ENCODE measurements at places on chromosomes 2 and 18.

- no peak for DNase-seq
Measured at GRCh38 chr2:67566958-67567635, 170.0 kb downstream of the ETAA1 start.

- DNase-seq, result no peak
Measured at GRCh38 chr2:6492573-6492972, 373.1 kb downstream of the CMPK2 start.

DNA sequence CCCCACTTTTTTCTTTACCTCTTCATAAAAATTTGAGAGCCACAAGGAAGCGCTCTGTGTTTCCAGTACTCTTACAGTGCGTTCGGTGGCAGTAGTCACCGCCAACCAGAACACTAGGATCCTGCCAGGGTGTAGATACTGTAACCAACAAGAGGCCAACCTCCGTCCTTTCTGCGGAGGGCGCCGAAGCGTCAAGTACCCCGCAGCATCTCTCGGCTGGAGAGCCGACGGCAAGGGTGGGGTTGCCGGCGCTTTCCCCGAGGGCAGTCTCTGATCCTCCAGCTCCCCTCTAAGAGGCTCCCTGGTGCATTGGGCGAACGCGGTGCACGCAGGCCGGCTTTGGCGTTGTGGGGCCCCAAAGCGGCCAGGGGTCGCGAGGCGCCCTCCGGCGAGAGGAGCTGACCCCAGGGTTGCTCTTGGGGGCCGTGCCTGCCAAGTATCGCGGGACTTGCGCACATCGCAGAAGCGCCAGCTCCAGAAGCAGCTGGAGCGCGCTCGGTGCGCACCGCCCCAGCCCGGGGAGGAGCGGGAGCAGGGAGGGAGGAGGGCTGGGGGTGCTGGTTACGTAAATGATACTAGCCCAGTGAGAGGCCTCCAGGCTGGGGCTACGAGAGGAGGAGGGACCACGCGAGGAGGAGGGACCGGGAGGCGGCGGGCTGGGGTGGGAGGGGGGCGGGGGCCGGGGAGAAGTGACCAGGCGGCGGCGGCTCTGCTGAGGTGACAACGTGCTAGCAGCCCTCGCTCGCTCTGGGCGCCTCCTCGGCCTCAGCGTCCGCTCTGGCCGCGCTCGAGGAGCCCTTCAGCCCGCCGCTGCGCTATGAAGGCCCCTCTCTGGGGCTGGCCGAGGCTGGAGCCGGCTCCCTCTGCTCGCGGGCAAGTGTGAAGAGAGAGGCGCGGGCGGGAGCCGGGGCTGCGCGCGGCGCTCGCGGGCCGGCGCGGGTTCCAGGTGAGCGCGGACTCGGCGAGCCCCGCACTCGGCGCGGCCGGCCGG lies at the start of gene GALNT13:
TSS of gene GALNT13 (plus strand) at position 692 of the 991 bp plus-strand sequence.
- DNase-seq, result no peak

DNA sequence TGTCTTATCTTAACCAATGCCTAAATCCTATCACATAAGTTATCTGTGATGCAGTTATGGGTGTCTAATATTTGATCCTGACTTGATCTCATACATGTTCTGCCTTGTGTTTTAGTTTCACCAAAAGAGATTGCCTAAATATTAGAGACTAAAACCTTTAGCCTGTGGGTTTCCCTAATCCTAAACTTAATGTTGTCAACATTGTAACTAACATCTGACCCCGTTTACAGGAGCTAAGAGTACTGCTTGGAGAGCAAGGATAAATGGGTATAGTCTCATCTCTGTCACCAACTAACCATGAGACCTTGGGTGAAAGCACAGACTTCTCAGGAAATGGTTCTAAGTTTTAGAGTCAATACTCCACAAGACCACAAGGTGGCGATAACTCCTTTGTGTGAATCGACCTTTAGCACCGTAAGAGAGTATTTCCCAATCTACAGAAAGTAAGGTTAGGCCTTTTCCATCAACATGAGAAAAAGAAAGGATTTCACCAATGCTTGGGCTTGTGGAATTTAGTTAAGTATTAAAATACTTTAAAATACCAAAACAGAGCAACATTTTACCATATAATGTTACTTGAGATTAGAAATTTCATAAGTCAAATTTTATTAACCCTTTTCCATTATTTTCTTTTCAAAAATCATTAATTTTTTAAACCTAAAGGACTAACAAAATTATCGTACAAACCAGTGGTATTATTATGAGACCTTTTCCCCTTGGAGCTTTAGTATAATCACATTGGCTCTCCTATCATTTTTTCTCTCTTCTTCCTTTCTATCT lies 60.5 kb downstream of the G6PC2 start:
- peak; percentile 59 for DNase-seq

DNA sequence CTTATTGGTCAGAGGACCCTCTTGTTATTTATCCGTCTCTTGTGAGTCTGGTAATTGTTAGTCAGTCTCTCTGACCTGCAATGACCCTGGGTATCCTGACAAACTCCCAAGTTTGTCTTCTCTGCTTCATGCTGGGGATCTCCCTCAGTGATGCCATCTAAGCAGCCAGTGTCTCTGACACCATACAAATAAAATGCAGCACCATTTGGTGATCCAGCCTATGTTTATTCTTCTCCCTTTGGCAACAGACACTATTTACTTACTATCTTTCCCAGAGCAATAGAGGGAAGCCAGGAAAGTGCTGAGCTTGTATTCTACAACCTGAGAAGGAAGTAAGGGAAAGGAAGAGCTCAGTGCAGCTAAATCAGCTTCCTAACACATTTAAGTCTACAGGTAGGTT lies 15.9 kb downstream of the SERPINE2 start:
- no peak for DNase-seq

GRCh38 chr2:216735668-216736067 lies 40.3 kb upstream of the IGFBP5 start:
- DNase-seq, result no peak

DNA sequence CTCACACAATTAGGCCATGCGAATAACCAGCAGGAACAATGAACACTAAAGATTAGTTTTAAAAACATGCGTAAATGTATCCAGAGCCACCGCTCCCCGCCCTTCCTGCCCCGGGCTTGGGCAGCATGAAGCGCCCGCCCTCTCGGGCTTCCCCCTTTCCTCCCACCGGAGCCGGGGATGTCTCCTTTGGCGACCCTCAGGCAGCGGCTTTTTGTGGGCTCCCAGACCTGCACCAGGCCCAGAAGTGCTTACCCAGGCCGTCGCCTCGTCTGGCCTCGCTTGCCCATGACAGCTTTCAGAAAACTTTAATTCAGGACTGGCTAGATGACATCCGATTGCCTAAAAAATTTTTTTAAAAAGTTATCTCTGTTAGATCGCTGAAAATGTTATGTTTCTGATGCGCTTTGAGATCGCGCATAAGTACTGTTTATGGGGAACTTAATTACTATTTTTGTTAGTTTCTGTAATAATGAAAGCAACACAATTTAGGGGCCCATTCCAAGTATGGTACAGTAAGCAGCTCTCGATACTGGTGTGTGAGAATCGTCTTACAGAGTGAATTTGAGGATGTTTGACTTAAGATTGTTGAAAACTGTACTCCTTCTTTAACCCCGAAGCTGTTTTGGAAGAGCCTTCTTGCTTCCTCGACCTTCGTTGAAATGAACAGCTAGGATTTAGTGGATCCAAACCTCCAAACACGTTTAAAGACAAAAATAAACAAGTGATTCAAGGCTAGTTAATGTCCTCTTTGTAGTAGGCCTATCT lies 1.1 kb downstream of the MAP3K20 start:
- no peak for DNase-seq

DNA sequence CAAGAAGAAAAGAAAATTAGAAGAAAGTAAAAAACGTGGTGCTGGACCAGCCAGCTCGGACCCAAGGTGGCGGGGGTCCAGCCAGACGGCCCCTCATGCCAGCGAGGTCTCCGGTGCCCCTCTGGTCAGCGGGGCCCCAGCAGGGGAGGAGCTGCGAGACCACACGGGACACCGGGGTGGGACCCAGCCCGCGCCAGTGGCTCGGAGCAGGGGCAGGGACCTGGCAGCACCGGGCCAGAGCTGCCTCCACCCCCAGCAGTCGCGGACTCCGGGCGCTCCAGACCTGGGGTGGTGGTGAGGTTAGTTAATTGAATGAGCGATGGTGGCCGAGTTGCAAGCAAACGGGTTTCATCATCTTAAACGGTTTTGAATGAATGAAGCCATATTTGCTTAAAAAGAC lies 289.9 kb upstream of the MC4R start:
- DNase-seq, result no peak

DNA sequence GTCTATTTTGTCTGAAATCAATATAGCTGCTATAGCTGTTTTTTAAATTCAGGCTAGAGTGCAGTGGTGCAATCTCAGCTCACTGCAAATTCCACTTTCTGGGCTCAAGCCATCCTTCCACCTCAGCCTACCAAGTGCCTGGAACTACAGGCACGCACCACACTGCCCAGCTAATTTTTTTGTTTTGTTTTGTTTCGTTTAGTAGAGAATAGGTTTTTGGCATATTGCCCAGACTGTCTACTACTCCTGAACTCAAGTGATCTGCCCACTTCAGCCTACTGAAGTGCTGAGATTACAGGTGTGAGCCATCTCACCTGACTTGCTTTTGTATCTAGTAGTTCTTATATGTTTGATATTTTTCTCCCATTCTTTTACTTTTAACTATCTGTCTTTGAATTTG lies 259.7 kb downstream of the CDH19 start:
- DNase-seq, result no peak

- DNase-seq, result peak; percentile 27
Measured at GRCh38 chr2:31729442-31730092, 148.8 kb upstream of the SRD5A2 start.

DNA sequence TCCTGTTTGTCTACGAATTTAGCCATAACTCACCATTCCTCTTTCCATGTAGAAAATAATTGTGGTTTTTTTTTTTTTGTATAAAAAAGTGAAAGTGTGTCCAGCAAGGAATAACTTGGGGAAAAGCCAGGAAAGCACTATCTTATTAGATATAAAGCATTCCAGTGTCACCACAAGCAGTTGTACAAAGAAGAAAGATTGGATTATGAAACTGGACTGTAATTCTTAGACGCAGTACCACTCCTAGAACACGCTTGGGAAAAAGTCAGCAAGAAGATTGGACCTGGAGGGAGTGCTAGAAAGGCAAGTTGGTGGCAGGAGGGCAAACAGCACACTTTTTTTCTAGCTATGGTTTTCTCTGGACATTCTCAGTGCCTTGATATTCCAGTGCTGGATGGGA lies 186.7 kb downstream of the PARD3B start:
- no peak for DNase-seq

- DNase-seq, result no peak
Measured at GRCh38 chr2:235961711-235962110, 206.5 kb downstream of the GBX2 start.

DNA sequence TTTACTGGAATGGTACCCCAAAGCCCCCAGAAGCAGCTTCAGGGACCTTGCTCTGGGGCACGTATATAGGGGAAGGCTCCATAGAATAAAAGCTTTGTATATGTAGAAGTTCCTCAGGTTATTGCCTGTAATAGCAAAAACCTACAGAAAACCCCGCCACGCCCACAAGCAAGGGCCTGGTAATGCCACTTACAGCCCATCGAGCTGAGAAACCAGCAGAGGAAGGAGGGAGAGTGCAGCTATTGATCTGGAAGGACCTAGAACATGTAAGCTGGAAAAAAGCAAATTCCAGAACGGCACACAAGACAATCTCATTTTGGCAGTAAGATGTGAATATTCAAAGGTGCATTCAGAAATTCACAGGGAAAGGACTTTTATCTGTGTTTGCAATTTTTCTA lies 15.8 kb downstream of the HS1BP3 start:
- no peak for DNase-seq

- no peak for DNase-seq
Measured at GRCh38 chr2:32229635-32230034, 35.1 kb downstream of the NLRC4 start.

GRCh38 chr2:79388024-79388423 lies 124.8 kb upstream of the CTNNA2 start:
- no peak for DNase-seq

DNA sequence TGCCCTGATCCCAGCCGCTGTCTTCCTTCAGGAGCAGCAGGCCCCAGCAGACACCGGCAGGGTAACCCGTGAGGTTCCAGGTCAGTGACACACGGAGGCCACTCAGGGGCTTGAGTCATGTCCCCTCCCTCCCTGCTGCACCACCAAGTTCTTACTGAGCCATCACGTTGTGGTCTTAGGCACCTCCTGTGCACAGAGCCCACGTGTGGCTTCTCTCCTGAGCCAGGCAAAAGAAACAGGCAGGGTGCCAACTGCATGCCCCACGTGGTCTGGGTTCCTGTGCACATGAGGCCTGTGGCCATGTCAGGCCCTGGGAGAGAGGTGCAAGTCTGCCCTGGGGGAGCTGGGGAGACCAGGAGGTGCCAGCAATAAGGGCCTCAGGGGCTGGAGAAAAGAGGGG lies 264.8 kb downstream of the KLHL29 start:
- DNase-seq, result no peak

DNA sequence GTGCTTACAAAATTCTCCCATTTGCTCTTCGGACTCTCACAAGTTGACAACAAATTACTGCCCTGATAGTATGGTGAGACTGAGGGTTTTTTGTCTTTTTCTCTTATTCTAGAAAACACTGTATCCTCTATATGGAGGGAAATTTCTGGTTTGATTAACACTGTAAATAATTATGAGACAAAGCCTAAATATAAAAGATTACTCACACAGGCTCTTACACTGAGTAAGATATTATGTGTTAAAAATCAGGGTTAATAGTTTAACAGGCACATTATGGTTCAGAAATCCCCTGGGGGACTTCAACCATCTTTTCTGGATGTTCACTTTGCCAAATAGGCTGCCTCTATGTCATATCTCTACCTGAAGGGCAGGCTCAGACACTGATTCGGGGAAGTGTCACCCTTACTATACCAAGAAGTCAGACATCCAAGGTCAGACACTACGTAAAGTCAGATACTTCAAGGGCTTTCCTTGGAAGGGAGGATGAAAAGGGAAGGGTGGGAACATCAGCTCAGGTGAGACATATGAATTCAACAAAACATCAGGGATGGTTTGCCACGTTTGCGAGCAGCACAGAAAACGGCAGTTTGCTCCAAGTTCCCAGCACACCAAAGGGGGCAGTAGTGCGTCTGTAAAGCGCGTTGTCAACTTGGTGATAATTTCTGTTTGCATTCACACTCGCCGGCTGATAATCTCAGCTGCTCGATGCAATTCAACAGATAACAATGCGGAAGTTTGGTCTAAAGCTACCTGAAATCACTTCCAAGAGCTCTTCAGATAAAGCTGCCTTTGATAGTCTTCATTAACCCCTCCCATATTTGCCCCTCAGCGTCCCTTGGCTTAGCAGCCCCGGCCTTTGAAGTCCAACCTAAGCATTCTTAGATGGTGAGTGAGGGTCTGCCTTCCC lies 972 bp upstream of the RASGRP3 start:
- DNase-seq, result peak; percentile 66
